Activated CD4-positive, CD25-positive, alpha-beta regulatory T cell (primary cell): ENCODE measurements at places on chromosomes 5 and 9.

GRCh38 chr5:32645246-32645645 lies 59.9 kb downstream of the SUB1 start:
- no peak for DNase-seq

GRCh38 chr9:6413365-6414246 lies 607 bp downstream of the UHRF2 start:
- no peak for DNase-seq

- DNase-seq = no peak
Observed at GRCh38 chr5:128276537-128277216, 193.1 kb downstream of the SLC12A2 start.

DNA sequence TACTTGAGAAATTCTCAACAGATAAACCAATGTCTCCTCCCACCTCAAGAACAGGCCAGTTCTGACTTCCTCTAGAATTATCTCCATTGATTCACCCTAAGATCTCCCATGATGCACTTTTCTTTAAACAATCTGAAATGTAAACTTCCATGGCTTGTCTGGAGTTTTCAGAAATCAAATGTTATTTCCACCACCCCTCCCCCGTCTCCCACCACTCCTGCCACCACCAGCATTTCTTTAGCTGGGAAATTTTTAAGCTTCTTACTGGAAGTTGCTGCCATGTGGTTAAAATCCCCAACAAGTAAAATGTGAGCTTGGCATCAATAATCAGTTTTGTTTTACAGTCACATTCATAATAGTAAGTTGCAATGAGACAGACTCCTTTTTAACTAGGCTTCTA lies 32.8 kb upstream of the BASP1 start:
- DNase-seq = no peak

DNA sequence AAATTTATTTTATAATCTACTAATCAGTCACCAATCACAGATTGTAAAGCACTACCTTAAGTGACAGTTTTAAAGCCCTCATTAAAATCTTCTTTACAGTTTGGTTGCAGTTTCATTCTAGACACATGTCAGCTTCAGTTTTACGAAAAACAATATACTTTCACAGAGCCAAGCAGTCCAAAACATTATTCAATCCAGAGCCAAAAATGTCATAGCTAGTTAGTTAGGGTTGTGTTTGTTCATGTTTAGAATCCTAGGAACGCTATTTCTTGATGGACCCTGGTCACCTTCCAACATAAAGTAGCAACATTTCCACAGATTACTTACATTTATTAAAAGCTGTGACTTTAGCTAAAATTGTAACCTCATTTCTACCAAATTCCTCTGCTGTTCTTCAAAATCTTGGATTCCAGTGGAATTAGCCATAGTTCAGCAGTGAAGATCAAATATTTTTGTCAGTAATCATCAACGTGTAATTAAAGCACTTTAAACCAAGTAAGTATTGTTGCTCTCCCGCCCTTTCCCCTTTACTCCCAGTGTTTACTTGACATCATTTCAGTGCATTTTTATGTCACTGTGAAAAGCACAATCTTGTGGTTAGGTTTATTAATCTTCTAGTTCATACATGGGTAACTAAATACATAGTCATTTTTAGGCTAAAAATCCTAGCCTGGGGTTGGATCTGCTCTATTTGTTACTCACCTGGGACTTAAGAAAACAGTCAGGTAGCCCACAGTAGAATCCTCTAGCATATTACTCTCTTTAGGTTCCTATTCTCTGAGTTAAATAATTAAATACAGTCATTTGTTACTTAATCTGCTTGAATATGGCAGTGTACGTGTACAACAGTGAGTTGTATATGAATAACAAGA lies 74.3 kb downstream of the NIPBL start:
- no peak for DNase-seq

DNA sequence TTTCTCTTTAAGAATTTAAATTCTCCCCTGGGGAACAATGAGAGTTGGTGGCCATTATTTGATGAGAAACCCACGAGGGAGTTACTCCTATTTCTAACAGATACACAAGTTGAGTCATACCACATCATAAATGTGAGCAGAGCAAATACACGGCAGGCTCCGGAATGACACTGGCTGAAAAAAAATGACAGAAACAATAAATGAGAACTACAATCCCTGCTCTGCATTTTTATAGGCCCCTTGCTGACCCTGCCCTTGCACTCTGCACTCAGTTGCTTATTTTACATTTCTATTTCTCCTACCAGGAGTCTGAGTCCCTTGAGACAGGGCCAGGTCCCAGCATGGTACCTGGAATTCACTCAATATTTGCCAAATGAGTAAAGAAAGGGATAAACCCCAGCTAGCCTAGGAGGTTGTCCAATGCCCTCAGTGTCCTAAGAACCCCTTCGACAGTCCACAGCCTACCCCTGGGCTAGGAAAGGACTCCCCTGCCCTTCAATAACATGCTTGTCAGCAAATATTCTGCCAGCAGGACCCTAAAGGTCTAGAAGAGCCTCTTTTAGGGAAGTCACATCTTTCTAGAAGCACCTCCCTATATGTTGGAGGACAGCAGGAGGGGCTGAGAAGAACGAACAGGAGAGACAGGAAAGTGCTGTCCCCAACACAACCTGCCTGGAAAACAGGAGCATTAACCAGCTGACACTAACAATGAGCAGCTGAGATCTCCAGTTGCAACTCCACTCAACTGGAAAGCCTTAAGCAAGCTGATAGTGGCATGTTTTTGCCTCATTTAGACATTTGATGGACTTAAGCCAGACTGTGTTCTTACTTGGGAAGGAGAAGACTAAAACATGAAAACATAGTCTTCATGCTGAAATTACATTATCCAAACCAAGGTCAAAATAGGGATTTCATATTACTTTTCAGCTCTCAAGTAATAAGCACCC lies 191.2 kb downstream of the ACTL7B start:
- DNase-seq = no peak

GRCh38 chr5:12250454-12250853 lies 346.2 kb upstream of the CTNND2 start:
- DNase-seq = no peak

- DNase-seq = no peak
Observed at GRCh38 chr5:171725205-171725601, 60.4 kb upstream of the SMIM23 start.

DNA sequence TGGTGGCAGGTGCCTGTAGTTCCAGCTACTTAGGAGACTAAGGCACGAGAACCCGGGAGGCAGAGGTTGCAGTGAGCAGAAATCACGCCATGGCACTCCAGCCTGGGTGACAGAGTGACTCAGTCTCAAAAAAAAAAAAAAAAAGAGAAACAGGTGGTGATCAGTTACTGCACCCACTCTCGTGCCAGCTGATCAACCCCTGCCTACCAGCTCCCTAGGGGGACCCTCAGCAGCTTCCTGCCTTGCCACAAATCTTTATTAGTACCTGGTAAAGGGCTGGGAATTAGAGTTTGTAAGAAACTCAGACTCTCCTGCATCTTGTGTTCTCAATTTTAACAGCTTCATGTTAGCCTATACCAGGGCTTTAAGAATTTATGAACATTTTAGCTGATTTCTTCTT lies 914.9 kb downstream of the EFNA5 start:
- no peak for DNase-seq

GRCh38 chr5:110754181-110754580 lies 15.4 kb downstream of the SLC25A46 start:
- DNase-seq = no peak

DNA sequence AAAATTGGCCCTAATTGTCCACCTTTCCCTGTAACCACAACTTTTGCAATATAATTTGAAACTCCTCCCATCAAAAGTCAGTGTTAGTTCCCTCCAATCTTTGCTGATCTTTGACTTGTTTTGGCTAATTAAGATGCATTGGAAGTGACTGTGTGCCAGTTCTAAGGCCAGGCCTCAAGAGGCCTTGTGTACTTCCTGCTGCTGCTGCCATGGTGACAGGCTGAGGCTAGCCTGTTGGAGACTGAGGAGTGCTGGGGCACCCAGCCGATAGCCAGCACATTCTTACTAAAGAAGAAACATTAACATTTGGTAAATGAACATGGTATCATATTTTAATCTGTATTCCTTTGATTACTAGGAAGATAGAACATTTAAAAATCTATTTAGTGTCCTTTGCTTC lies 86.5 kb downstream of the SREK1 start:
- no peak for DNase-seq

GRCh38 chr9:124475158-124475867 lies 25.1 kb downstream of the ADGRD2 start:
- DNase-seq = no peak

- DNase-seq = no peak
Observed at GRCh38 chr5:78751872-78752271, 103.3 kb upstream of the LHFPL2 start.

GRCh38 chr9:77210116-77210515 lies 32.8 kb downstream of the VPS13A start:
- no peak for DNase-seq

- no peak for DNase-seq
Observed at GRCh38 chr5:65084795-65085515, 316.2 kb downstream of the CWC27 start.

- DNase-seq = no peak
Observed at GRCh38 chr5:36685631-36686288, 79.4 kb downstream of the SLC1A3 start.

GRCh38 chr5:14450742-14451141 lies 130.8 kb upstream of the OTULINL start:
- no peak for DNase-seq

GRCh38 chr9:12923468-12924009 lies 148.7 kb downstream of the LURAP1L start:
- no peak for DNase-seq

- no peak for DNase-seq
Observed at GRCh38 chr5:5583832-5584231, 161.4 kb downstream of the ICE1 start.

- DNase-seq = no peak
Observed at GRCh38 chr9:134386951-134387831, 60.9 kb downstream of the RXRA start.

GRCh38 chr9:69370430-69370829 lies 45.4 kb downstream of the ENTREP1 start:
- no peak for DNase-seq

- no peak for DNase-seq
Observed at GRCh38 chr5:177195307-177195952, 61.9 kb downstream of the NSD1 start.

- DNase-seq = no peak
Observed at GRCh38 chr5:81505672-81506071, 111.7 kb upstream of the ACOT12 start.

DNA sequence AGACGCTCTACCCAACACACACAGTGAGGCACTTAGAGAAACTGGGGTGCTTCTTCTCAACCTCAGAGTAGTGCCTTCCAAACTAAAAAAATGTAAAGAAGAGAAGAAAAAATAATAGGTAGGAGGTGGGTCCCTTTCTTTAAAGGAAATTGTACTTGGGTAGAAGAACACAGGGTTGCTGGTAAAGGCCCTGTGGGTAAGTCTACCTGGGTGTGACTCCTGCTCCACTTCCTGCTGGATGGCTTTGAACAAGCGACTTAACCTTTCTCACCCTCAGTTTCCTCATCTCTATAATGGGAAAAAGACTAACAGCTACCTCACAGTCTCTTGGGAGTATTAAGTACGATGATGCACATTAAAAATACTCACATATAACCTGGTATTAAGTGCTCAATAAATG lies 32.1 kb upstream of the GLRA1 start:
- DNase-seq = no peak

GRCh38 chr9:89418474-89418845 lies 79.5 kb downstream of the SEMA4D start:
- no peak for DNase-seq

- no peak for DNase-seq
Observed at GRCh38 chr5:119079318-119079921, 8.5 kb downstream of the DMXL1 start.

GRCh38 chr5:43041669-43042175 lies 1.6 kb upstream of the ANXA2R start:
- peak; percentile 70 for DNase-seq

GRCh38 chr5:59067956-59068656 lies 485.2 kb downstream of the RAB3C start:
- no peak for DNase-seq

GRCh38 chr9:8653855-8654254 lies 854.3 kb upstream of the DMAC1 start:
- DNase-seq = no peak

- no peak for DNase-seq
Observed at GRCh38 chr5:124996764-124997077, 250.3 kb upstream of the ZNF608 start.

- DNase-seq = no peak
Observed at GRCh38 chr5:91777671-91778070, 394.6 kb upstream of the ARRDC3 start.

GRCh38 chr5:142115937-142116614 lies 7.5 kb downstream of the NDFIP1 start:
- DNase-seq = no peak
